Gastrocnemius medialis (tissue), 4 donors: ENCODE measurements at places on chromosomes 7 and 10. TPM values are rescaled to one million over a fixed set of nuclear protein-coding genes. Genes with fewer than 3 reads are reported as not detected.

DNA sequence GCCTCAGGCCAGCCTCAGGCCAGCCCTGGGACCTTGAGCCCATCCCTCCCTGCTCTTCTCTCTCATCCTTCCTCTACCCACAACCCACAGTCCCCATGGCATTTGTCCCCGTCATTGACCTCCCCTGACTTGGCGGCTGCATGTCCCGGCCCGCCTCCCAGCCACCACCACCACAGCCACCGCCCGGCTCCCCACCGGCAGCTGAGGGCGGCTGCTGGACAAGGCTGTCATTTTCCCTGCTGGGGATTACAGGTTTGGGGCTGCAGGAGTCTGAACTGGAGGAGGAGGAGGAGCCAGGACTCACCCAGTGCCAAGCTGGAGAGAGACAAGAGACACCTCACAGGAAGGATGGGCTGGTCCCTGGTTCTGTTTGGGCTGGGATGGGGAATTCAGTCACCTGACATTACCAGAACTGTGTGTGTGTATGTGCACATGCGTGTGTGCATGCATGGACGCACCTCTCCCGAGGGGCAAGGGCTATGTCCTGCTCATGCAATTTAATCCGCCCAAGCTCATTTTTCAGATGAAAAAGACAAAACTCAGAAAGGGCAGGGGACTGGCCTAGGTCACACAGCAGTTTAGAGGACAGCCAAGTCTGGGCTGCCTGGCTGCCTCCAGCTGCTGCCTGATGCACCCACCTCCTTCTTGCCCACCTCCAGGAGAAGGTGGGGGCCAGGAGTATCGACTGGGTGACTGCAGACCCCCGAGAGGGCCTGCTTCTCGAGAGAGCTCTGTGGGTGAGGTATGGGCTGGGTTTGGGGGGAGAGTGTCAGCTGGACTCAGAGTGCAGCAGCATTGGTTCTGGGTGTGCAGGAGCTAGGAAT, 113.1 kb downstream of the ZMIZ1 start:
- no peak for DNase-seq

DNA sequence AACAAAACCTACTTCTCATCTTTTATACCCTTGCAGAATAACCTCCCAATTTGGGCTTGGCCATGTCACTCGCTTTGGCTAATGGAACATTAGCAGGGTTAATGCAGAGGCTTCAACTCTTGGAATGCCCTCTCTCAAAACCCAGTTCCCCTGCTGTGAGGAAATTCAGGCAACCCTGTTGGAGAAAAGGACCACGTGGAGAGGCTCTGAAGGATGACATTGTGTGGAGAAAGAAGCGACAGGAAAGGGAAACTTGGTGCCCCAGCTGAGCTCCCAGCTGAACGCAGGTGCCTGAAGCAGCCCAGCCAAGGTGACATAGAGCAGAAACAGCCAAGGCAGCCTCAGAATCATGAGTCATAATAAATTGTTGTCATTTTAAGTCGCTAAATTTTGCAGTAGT, 214.2 kb upstream of the GHITM start:
- DNase-seq, result no peak

The CHST12 gene
- total RNA-seq, result 11.3 TPM

GRCh38 chr7:36291387-36292316, 98.0 kb upstream of the ANLN start:
- DNase-seq, result peak; percentile 71

GRCh38 chr10:101961591-101962498, 94.1 kb downstream of the ARMH3 start:
- peak; percentile 85 for DNase-seq

The AKR1D1 gene
- total RNA-seq, result not detected

The CHST3 gene
- total RNA-seq, result 31.6 TPM

DNA sequence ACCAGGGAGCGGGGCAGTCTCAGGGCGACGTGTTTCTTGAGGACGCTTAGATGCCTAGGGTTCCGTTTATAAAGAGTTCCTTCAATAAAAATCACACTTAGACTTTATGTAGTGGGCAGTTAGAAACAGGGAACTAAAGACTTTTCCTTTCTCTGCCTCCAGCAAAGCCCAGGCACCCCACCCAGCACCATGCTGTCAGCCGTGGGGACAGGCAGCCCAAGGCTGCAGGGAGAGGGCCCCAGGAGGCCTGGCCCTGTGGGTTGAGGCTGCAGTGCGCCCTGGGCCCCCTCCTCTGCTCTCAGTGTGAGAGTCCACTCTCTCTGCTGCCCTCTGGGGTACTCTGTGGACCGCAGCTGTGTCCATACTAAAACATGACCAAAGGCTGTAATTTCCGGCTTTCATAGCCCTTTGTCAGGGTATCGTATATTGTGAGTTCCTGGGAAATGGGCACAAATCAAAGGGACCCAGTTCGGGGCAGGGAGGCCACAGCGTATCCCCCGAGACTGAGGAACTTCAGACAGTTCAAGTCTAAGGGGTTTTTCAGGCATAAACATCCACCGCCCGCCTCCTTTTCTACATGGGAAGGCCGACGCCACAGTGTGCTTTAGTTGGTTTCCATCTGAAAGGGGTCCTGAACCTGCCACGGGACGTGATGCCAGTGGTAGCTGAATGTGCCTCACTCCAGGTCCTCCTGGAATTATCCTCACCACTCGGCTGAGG, 59.7 kb downstream of the DNAJB6 start:
- no peak for DNase-seq

GRCh38 chr10:88456730-88457129, 126.4 kb downstream of the RNLS start:
- DNase-seq, result no peak

- DNase-seq, result no peak
These were observed 174.9 kb upstream of the HPS1 start for GRCh38 chr10:98621630-98622029.
